Esophagus squamous epithelium (tissue), 5 donors: ENCODE measurements at places on chromosomes 6 and 20.

DNA sequence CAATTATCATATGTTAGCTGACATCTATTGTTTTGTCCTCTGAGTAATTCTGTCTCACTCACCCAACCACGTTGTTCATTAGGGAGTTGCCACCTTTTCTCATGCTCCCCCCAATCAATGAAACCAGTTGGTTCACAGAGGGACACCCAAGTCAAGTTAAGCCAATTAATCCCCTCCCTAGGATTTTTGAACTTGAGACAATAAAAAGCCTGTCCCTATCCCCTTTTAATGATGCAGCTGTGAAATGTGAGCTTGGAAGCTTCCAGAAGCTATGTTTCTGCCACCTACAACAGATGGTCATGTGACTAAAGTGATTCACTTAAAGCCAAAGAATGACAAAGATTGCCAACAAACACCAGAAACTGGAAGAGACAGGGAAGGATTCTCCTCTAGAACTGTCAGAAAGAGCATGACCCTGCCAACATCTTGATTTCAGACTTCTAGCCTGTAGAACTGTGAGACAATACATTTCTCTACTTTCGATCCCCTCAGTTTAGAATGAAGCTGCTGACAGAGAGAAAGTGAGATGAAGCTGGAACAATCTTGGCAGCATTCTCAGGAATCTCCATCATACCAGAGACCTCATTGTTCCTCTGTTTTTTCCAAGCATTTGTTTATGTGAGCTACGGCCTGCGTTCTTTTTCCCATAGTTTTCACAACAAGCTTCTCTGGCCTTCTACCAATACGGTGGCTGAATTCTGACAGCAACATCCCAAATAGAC lies 57.8 kb upstream of the TPD52L1 start:
- DNase-seq, result no peak

- no peak for DNase-seq
Measured at GRCh38 chr20:56151834-56152233, 96.7 kb upstream of the MC3R start.

DNA sequence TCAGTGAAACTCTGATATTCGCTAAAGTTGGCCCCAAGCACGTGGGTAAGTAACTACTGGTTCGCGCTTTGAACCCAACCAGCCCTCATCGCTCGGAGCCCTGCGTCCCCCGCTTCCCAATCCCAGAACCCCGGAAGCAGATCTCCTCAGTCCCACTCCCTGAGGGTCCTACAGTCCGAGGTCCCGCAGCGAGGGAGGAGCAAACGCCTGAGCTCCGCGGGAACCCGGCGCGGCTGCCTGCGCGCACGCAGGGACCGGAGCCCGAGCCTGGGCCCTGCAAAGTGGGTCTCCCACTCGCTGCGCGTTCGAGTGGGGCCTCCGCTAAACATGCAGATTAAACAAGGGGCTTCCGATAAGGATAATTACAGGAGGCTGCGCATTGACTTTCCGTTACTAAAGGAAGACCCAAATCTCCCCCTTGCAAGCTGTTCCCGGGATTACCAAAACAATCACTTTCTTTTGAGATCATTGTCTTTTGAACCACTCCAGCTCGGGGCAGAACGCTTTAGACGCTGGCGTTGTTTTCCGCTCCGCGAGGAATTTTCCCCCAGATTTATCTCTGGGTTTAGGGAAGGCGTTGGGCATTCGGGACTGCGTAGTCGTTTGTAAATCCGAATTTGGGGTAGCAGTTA lies 1.3 kb upstream of the VSX1 start:
- DNase-seq, result no peak

GRCh38 chr6:117432273-117432672 lies 6.5 kb upstream of the ROS1 start:
- DNase-seq, result no peak

- DNase-seq, result no peak
Measured at GRCh38 chr6:137702791-137703424, 164.2 kb upstream of the TNFAIP3 start.

- DNase-seq, result no peak
Measured at GRCh38 chr6:136435101-136435500, 115.1 kb downstream of the MAP7 start.

DNA sequence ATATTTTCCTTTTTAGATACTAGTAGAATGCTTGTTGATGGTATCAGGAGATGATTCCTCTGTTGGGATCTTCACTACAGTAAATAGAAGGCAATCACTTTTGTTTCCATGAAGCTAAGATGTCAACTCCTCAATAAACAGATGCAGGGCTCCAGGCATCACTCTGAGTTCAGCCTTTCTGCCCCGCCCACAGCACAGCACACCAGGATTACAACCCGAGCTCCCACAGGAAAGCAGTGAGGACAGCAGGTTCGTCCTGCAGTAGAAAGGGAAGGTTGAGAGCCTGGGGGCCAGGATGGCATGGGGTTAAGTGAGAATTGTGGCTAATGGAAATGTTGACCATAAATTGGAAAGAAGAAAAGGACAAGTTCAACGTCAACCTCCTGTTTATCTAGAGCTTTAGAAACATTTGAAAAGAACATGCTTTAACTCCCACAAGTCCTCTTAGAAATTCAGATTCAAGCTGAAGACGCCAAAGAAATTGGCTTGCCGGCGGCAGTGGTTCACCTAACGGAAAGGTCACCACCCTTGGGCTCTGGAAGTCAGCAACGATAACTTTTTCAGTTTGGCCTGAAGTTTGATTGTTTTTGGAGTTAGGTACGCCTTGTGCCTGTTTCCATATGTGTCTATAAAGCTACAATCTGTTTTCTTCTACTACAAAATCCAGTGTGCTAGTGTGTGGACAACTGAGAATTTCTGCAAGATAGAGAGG lies 144.4 kb upstream of the PDE10A start:
- DNase-seq, result no peak
